ENCODE measurements at places on chromosomes 5 and 9.

DNA sequence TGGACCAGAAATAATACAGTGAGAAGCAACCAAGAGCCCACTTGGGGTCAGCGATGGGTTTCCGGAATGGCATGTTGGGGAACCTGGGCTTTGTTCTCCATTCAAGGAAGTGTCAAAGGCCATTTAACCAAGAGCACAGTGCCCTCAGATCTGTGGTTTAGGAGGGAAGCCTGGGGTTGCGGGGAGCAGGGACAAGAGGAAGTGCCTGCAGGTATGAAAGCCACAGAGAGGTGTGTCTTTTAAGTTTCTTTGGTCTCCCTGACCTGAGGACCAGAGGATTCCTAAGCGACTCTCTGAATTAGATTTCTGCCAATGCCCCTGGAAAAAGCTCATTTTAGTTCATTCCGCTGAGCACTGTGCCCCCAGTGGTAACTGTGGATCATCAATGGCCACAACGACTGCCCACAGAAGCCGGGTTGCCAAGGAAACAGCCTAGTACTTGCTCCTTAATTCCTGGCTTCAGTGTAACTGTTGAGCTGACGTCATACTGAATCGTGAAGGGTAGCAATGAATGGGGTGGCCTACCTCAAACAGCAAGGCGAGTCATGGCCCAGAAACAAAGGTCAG, 107.3 kb upstream of the SPIN1 start:
- DNase-seq = no peak

GRCh38 chr5:77649776-77650175, 11.3 kb upstream of the OTP start:
- DNase-seq = no peak

DNA sequence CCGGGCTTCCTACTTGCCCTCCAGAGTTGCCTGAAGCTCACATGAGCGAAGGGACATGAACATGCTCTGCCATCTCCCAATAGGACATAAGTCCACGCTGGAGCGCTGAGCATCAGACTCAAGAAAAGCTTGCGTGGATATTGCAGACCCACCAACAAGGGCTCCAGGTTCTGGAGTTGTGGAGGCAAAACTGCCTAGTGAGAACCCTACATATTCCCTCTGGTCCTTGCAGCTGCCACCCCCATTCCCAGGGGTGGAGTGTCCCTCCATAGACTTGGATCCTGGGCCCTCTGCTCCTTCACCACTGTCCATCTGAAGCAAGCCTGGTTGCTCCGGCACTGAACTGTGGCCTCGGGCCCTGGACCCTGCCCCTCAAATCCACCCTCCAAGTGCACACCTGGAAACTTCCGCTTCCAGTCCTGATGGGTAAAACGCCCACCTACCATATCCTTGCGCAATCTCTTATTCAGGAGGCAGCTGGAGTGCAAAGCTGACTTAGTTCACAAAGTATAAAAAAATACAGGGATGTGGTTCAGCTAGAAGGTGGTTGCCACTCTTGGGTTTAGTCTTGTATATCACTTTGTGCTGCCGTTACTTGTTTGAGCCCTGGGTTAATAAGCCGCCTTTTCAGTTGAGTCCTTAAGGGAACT, 28.0 kb downstream of the HRH2 start:
- DNase-seq = peak; percentile 1

DNA sequence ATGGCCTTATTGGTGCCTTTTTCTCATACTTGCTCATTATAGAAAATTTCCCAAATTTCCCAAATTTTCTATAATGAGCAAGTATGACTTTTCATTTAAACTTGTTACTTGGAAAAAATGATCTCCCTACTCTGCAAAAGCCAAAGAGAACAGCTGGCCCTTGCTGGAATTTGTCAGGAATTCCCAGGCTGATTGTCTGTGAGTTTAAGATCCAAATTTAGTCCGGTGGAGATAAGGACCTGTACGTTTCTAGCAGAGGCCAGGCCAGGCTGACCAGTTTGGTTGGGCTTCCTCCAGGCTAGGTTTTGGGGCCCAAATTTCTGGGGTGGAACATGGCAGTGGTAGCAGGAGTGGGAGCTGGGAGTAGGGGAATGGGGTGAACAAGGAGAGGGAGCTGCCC, 51.9 kb downstream of the NEURL1B start:
- no peak for DNase-seq

DNA sequence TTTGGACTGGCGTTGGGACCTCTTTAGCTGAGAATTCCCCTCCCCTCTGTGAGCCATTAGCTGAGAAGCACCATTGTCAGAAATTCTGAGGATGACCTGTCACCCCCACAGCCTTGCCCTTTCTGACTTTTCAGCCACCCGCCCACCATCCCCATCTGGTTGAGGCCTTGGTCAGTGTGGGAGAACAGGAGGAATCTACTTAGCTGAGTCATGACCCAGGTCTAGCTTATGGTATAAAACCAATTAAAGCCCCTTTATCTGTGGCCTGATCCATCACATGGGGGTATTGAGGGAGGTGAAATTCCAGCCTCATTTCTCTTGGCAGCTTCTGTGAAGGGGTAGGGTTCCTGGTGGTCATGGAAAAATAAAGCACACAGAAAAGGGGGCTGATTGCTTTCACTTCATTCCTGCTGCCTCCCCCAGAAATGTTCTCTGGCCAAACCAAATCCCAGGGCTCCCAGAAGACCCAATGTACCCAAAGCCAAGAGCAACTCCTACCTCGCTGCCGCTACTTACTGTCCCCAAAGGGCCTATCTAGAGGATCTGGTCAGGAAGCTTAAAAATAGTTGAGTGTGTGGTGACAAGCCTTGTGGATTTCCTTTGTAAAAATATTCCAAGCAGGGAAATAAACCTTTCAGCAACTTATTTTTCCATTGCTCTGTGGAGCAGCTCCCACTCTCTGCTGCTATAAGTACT, 174.8 kb upstream of the TNC start:
- no peak for DNase-seq

DNA sequence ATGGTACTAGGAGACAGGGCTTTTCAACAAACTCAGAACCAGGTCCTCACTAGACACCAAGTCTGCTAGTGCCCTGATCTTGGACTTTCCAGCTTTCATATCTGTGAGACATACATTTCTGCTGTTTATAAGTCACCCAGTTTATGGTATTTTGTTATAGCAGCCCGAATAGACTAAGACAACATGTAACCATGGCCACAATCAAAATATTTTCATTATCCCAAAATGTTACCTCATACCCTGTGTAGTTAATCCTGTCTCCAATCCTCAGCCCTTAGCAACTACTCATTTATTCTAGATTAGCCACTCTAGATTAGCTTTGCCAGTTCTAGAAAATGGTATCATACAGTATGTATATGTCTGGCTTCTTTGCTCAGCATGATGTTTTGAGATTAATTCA, 6.3 kb upstream of the ATG10 start:
- DNase-seq = no peak

GRCh38 chr5:36881807-36882206, 5.2 kb downstream of the NIPBL start:
- DNase-seq = no peak

DNA sequence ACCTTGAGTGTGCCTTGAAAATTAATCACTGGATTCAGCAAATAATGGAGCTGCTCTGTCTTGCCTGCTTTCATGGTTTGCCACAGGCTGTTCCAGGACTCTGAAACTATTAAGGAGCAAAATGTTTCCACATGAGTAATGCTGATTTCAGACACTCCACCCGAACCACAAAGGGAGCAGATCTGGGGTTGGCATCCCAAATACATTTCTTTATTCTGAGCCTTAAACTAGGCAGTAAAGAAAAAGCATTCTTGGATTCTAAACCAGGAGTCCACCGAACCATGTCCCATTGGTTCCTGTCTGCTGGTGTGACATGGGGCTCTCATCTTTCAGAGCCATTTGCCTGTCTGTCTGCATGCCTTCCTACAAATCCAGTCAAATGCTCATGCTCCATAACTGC, 10.1 kb upstream of the C1QTNF3 start:
- DNase-seq = no peak

DNA sequence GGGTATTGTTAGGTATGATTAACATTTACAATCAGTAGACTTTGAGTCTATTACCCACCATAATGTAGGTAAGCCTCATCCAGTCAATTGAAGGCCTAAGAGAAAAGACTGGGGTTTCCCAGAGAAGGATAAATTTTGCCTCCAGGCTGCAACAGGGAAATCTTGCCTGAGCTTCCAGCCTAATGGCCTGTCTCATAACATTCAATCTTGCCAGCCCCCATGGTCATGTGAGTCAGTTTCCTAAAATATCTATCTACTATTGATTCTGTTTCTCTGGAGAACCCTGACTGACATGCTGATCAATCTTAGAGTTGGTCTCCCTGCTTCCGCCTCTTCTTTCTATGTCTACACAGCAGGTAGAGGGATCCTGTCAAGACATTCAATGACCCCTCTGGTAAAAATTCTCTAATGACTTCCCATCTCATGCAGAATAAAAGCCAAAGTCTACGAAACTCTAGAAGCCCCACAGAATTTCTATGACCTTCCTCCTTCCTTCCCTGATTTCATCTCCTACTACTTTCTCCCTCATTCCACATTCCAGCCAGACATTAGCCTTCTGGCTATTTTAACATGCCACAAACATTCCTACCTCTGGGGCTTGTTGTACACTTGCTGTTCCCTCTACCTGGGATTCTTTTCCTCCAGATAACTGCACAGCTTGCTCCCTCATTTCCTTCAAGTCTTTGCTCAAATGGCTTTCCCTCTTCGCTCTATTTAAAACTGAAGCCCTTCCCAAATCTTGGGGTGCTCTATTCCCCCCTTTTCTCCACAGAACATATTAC, 60.2 kb downstream of the FBXW11 start:
- DNase-seq = no peak

- DNase-seq = peak; percentile 86
These were observed 34.8 kb upstream of the GLRX start for GRCh38 chr5:95857185-95857945.

- DNase-seq = no peak
These were observed 50.3 kb downstream of the MAMDC2 start for GRCh38 chr9:70093944-70094343.

DNA sequence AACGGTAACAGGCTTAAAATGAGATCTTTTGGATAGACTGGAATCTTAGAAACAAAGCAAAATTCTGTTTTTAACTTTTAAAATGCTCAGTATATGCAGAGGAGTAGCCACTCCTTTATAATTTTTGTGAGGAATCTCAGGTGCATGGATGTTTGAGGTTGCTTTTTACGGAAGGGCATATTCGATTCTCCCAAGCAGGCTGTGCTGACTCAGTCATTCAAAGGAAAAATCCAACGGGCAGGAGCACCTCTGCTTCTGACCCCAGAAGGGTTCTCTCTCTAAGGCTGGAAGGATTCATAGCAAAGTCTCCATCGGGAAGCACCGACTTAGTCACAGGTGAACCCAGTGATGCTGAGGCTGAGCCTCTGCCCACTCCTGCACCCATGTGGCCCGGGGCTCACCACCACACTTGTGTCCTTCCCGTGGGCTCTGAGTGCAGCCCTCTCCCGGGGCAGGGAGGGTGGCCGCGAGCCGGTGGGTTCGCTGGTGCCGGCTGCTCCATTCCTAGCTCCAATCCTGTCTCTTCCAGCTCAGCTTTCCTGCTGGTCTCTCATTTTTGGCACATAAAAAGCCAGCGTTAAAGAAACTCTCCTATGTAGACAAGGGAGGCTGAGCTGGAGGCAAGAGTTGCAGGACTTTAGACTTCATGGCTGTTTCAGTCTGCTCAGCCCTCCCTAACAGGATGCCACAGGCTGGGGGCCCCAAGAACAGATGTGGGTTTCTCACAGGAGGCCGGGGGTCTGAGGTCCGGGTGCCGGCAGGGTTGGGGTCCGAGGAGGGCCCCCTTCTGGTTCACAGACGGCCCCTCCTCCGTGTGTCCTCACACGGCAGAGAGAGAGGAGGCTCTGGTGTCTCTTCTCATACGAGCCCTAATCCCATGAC, 135.6 kb upstream of the LPCAT1 start:
- DNase-seq = no peak

DNA sequence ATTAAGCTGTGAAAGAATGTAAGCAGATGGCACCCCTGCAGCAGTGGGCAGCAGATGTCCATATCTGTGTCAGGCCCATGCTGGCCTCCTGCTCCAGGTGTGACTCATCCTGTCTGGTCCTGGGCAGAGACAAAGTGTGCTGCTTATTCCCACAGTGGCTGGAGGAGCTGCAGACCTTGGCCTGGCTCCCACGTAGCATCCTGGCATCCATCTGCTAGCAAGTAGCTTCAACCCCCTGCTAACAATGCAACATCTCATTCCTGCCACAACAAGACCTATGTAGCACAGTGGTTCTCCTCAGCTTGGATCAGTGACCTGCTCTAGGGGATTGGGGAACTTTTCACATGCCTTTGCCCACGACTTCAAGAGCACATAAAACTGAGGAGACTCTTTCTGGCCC, 126.4 kb upstream of the SLC12A2 start:
- DNase-seq = peak; percentile 62

DNA sequence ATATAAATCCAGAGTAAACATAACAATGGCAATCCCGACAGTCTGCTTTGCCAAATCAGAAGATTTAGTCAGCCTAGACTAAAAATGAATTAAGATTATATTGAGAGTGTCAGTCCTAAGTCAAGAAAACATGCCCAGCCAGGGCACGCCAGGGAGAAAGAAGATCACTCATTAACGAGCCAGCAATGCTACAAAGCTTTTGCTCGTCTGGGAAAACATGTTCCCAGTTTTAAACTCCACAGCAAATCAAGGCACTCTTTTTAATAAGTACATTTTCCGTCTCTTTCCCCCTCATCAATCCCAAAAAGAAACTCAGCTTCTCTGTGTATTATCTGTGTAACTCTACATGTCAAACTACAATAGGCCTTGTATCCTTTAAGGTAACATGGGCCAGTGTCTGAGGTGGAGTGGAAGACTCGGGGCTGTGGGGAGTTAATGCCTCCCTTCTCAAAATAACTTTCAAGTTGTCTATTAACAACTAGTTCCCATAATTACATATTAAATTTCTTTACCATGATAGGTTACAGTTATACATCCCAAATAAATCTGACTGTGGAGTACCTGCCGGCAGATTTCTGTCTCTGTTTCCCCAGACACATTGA, 40.9 kb downstream of the NFIB start:
- DNase-seq = no peak

GRCh38 chr5:44891116-44891515, 82.4 kb downstream of the MRPS30 start:
- DNase-seq = no peak

GRCh38 chr5:135578685-135579341, at the start of gene CXCL14:
TSS of gene CXCL14 (minus strand) at chr5:135578991. CDS start at chr5:135578778, 213 bp downstream.
- peak; percentile 54 for DNase-seq

GRCh38 chr5:7396713-7397454, 946 bp downstream of the ADCY2 start:
- no peak for DNase-seq

- DNase-seq = no peak
These were observed 210.1 kb upstream of the SLC24A2 start for GRCh38 chr9:19998823-19999455.

Data from left cardiac atrium (tissue), 4 donors.